ENCODE measurements at places on chromosomes 12 and 14.

- no peak for DNase-seq
These were observed 395.5 kb downstream of the LRFN5 start for GRCh38 chr14:42002141-42002540.

DNA sequence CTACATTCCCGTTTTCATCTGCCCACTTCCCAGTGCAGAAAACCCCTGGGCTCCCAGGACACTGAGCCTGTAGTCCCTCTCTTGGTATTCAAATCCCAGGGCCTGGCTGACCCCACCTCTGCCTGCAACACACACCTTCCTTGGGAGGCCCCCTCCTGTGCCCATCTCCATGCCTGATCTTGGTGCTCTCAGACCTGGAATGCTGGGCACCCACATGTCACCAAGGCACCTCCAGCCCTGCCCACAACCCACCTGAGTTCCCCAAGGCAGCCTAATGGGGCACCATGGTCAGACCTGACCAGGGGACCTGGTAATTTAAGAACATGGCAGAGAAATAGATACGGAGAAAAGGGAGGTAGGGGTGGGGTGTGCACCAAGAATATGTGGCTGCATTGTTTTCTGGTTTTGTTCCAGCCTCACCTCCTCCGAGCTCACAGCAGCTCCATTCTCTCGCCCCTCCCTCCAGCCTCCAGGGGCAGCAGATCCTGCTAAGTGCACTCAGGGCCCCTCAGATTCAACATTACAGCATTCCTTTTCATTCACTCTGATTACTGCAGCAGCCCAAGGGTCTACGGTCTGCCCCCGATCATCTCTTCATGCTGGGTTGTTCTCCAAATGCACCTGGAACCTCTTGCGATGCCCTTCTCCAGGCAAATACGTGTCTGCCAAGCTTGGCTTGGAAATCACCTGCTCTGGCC, 9.2 kb upstream of the HSP90AA1 start:
- DNase-seq = no peak

- no peak for DNase-seq
These were observed 67.2 kb upstream of the FAM181A start for GRCh38 chr14:93859957-93860356.

DNA sequence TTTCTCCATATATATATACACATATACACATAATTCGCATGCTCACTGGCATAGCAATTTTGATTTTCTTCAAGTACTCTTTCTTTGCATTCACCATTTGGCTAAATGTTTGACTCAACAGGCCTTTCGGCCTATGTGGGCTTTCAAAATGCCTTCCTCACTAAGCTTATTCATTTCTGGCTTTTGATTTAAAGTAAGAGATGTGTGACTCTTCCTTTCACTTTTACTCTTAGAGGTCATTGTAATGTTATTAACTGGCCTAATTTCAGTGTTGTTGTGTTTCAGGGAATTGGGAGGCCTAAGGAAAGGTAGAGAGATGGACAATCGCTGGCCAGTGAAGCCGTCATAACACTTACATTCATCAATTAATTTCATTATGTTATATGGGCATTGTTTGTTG, 14.5 kb upstream of the KLRD1 start:
- DNase-seq = no peak

GRCh38 chr14:104874110-104874531, 9.1 kb downstream of the CEP170B start:
- DNase-seq = no peak

DNA sequence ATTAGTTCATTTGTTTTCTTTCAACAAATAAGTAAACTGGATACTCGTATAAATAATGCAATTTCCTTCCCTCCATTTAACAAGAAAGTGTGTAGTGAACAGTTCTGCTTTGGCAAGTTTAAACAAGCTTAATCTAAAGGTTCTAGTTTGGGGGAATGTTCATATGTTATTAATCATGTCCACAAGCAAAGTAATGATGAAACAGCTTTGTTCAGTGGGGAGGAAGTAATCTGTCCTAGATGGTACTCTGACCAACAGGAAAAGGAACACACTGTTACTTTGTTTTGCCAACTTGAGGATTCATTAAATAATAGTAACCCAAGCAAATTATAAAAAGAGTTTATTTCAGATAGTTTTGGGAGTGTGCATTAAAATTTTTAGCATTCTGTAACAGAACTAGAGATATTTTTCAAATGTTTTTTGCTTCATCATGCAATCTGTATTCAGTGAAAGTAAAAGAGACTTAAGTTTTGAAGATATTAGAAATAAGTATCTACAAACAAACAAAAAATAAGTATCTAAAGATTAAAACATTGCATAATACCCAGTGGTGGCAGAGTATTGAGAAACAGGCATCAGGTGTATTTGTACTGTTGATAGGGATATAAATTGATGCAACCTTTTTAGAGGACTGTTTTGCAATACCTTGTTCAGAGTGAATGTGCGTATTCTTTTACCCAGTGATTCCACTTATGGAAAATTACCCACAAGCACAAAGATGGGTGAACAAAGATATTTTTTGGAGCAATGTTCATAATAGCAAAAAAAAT, 61.1 kb downstream of the RAB35 start:
- DNase-seq = no peak

- DNase-seq = no peak
These were observed 95.6 kb downstream of the BCL11B start for GRCh38 chr14:99176156-99176945.

GRCh38 chr14:58066115-58066514, 85.9 kb downstream of the ARMH4 start:
- DNase-seq = no peak

GRCh38 chr14:67395086-67395875, 16.7 kb downstream of the PLEK2 start:
- DNase-seq = no peak

DNA sequence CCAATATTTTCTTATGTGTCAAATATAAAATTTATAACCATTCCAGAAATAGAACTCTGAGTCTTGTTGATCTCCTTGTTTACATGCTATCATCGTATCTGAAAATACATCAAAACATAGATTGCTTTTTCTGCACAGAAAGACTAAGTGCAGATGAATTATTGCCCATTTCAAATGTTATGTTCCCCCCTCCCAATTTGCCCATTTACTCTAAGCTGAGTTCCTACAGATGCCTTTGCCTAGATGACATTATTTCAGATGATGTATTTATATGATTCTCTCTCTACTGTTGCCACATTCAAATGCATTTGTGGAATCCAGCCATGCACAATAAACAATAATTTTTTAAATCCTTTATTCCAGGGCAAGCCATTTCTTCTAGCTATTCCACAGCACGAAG, 810.1 kb upstream of the MGAT4C start:
- DNase-seq = no peak

DNA sequence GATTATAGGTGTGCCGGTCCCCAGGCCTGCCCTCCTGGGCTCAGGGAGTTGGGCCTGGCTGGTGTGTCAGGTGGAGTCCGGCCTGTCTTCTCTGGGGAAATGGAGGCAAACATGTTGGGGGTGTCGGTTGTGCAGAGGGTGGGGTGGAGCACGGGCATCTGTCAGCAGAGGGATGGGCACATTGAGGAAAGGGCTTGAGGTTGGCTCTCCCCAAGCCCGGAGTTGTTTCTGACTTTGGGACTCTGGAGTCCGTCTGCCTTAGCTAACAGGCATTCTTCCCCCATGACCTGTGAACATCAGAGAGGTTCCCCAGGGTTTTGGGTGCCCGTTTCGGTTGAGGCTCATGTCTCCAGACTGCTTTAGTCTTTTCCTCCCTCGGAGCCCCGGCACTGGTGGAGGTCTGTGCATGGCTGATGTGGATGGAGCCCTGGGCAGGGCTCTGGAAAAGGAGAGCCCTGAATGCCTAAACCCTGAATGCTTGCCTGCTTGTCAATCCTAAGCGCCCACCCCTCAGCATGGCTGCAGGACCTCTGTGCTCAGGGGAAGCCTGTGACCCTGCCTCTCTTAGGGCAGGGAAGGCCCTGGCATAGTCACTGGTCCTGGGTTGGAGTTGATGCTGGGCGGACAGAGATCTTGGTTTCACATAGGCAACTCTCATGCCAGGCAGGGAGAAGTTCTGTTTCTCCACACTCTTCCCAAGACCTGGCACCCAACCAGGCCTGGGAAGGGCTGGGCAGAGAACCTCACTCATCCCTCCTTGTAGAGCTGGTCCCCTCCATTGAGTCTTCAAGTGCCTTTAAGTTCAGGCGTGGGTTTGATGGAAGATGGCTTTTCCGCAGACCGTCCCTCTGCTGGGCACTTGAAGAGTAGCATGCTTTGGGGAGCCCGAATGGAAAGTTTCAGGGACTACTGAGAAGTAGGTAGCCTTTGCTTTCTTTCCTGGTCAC, 12.9 kb downstream of the NYNRIN start:
- no peak for DNase-seq

DNA sequence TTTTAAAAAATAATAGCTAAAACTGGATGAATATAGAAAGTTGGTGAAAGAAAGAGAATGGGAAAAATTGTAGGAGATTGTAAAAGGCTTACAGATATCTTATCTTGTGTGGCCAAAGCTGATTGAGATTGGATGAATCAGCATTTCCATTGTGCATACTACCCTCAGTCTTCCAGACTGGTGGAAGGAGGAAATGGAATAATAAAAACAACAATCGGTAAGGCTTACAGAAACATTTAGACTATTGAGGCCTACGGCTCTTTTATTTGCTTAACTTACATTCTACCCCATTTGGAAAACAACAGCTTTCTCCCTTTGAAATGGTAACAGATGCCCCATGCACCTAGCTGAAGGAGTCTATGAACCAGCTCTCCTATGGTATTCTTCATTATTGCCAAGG, 129.8 kb downstream of the PTPRB start:
- no peak for DNase-seq

- DNase-seq = no peak
These were observed 1234.6 kb downstream of the SLC16A7 start for GRCh38 chr12:60830381-60830780.

- DNase-seq = peak; percentile 55
These were observed 62.4 kb upstream of the PLBD1 start for GRCh38 chr12:14629832-14630710.

DNA sequence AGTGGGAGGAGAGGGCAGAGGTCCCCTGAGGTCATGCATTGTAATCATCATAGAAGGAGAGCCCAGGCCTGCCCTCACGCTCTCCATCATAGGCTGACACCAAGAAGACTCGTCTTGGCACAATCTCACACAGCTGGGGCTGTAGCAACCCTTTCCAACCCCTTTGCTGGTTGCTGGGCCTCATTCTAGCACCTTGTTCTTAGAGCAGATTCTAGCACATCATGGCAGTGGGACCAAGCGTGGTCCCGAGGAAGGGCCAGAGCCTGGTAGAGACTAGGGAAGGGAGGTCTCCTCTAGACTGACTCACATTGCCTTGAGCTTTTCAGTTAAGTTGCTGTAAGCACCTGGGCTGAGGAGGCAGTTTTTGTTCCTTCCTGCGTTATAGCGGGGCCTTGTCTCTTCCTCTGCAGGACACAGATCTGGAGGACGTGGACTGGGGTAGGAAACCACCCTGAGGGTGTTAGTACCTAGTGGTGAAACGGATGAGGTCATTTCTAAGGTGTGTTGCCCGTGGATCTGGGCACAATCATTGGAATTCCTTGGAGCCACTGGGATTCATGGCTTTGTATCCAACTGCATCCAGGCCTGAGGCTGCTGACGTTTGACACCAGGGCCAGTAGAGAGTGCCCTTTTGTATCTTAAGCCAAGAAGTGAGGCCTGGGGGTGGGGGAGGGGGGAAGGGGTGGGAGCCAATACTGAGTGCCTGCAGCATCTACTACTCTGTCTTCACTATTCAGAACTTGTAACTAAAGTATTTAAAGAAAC, 19.9 kb downstream of the RPS6KL1 start:
- DNase-seq = no peak

- no peak for DNase-seq
These were observed 37.2 kb downstream of the LRP6 start for GRCh38 chr12:12229556-12230092.

GRCh38 chr12:122635471-122635870, 67.7 kb downstream of the HCAR2 start:
- no peak for DNase-seq

- DNase-seq = no peak
These were observed 139.4 kb upstream of the DIO2 start for GRCh38 chr14:80350707-80351106.

- DNase-seq = no peak
These were observed 25.3 kb downstream of the CLEC2A start for GRCh38 chr12:9906873-9907272.

DNA sequence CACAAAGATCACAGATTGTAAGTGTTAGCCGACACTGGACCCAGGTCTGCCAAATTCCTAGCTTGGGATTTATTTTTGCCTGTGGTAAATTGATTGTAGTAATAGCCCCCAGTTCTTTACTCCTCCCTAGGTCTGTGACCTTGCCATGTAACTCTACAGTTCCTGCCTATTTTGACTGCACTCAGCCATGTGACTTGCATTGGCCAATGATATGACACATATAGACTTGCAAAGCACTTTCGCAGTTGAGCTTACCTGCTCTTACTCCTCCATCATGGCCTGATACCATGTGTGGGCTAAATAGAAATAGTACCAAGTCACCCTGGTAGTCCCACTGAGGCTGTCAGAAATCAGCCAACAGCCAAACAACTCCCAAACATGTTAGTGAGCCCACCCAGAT, 240.3 kb downstream of the DUSP6 start:
- DNase-seq = no peak

- no peak for DNase-seq
These were observed 38.5 kb downstream of the CCER1 start for GRCh38 chr12:90916516-90916915.

DNA sequence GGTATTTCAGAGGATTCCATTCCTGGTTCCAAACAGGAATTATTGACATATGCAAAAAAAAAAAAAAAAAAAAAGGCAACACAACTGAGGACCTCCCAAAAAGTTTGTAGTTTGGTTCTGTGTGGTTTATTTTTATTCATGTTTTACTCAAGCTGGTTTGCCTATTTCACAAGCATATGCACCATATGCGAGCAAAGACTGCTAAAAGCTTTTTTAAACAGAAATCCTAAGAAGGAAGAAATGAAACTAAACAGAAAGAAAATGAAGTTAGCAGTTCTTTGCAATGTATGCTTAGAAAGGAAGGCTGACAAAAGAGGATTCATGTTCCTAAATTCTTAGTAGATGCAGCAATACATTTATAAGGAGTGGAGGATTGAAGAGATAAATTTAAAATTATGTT, 487.6 kb upstream of the FLRT2 start:
- no peak for DNase-seq

DNA sequence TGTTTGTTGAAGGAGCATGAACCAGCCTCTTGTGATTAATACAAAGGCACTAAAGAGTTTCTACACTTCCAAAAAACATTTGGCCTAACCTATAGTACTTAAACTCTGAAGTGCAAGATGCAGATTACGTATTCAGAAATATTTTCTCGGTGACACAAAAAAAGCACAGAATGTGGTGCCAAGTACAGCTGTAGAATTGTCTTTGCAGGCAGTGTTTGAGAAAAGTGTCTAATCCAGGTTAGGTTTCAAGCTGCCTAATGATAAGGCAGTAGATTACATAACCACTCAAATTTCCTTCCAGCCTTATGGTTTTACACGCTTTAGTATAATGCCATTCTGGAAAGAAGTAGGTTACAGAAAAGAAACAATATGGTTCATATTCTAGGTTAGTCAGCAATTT, 205.2 kb downstream of the KLHL28 start:
- no peak for DNase-seq

Measured in CD4-positive, alpha-beta T cell (primary cell).